ENCODE measurements at places on chromosomes 7 and 10. TPM values are rescaled to one million over a fixed set of nuclear protein-coding genes. Genes with fewer than 3 reads are reported as not detected.

NACAD gene
- total RNA-seq = 0.29 TPM

FGL2 gene
- not detected for total RNA-seq

KEL gene
- not detected for total RNA-seq

COL1A2 gene
- not detected for total RNA-seq

HGF gene
- total RNA-seq = not detected

UTF1 gene
- 0.16 TPM for total RNA-seq

MMD2 gene
- not detected for total RNA-seq

SRRM3 gene
- total RNA-seq = 5.7 TPM

SLC35G1 gene
- 6.1 TPM for total RNA-seq

CPA2 gene
- 0.15 TPM for total RNA-seq

SAP25 gene
- 0.76 TPM for total RNA-seq

CDCA7L gene
- total RNA-seq = 16.0 TPM

CCDC3 gene
- 0.94 TPM for total RNA-seq

VWA2 gene
- not detected for total RNA-seq

MKX gene
- total RNA-seq = not detected

TLX1 gene
- total RNA-seq = not detected

ZWINT gene
- total RNA-seq = 106 TPM

LAMB4 gene
- 0.07 TPM for total RNA-seq

TMEM273 gene
- not detected for total RNA-seq

SFRP4 gene
- 6.9 TPM for total RNA-seq

WASL gene
- total RNA-seq = 23.6 TPM

TMEM196 gene
- total RNA-seq = not detected

SLC18A2 gene
- not detected for total RNA-seq

VAX1 gene
- total RNA-seq = 1.7 TPM

SPAM1 gene
- total RNA-seq = not detected

CREB3L2 gene
- 36.9 TPM for total RNA-seq

ZNF425 gene
- 2.4 TPM for total RNA-seq

PNLIPRP2 gene
- not detected for total RNA-seq

IRF5 gene
- total RNA-seq = 10.0 TPM

ECHS1 gene
- total RNA-seq = 132 TPM

CNTNAP2 gene
- not detected for total RNA-seq

PRKAG2 gene
- total RNA-seq = 41.7 TPM

TMEM176A gene
- not detected for total RNA-seq

ANXA11 gene
- 167 TPM for total RNA-seq

CALML3 gene
- total RNA-seq = not detected

CCL24 gene
- total RNA-seq = not detected

SFRP5 gene
- total RNA-seq = 1.9 TPM

RBP4 gene
- 7.5 TPM for total RNA-seq

SUV39H2 gene
- 20.2 TPM for total RNA-seq

ACBD7 gene
- 1.0 TPM for total RNA-seq

PANK1 gene
- 6.0 TPM for total RNA-seq

CD36 gene
- total RNA-seq = 0.06 TPM

CALML5 gene
- total RNA-seq = not detected

MYPN gene
- total RNA-seq = 2.5 TPM

LRRC17 gene
- 0.22 TPM for total RNA-seq

SRPK2 gene
- total RNA-seq = 34.2 TPM

PRSS2 gene
- not detected for total RNA-seq

FEZF1 gene
- not detected for total RNA-seq

PPP1R17 gene
- total RNA-seq = not detected
